Umbilical cord (tissue), 2 donors: ENCODE measurements at places on chromosomes 1 and 21.
A peak's percentile ranks its signal among the peaks of the same experiment; 100 is the strongest.

DNA sequence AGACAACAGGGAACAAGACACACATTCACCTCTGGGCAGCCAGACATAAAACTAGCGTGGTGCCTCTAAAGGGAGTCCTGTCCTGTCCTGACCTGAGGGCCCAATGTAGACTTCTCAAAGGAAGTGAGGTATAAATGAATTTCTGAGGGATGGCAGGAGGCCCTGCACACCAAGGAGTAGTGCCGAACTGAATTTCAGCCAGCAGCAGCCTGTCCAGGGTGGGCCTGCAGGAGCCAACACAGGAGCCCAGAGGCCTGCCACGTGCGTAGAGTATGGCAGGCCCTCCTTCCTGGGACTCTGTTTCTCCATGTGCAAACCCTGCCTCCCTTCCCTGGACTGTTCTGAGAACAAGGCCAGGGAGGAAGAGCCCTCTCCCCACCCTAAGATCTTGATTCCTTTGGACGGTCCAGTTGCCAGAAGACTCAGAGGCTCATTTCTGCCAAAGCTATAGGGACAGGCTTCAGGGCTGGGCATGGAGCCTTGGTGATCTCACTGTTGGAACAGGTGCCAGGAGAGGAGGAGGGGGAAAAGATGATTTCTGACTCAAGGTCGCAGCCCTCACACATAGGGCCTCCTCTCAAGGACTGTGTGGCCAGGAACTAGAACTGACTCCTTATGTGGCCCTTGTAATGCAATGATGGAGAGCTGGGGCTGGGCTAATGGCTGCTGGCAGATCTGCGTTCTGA is 1.8 kb upstream of the FABP3 start:
- peak; percentile 82 for DNase-seq

DNA sequence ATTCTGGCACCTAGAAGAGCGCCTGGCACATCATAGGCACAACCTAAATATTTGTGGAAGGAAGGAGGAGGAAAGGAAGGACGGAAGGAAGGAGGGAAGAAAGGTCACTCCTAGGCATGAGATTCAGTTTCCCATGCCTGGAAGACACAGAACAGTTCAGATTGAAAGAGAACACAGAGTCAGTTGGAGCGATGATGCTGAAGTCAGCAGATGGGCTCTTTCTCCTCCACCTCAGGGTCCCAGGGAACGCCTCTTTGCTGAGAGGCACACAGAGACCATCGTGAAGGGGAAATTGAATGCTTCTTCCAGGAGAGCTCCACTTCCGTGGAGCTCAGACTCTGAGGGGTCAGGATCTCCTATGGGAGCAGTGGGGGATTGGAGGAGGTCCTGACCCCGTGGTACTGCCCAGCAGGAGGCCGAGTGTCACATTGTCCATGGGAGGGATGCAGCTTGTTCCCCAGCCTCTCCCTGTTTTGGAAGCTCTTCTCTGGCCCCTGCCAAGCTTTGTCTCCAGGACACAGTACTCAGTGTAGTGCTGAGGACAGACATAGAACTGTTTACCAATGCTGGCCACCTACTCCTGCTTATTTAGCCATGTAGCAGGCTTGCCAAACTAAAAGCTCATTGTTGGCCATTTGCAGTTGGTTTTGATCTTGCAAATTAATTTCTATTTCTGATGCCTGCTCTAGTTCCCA is 2.4 kb downstream of the MYBPHL start:
- DNase-seq: no peak

DNA sequence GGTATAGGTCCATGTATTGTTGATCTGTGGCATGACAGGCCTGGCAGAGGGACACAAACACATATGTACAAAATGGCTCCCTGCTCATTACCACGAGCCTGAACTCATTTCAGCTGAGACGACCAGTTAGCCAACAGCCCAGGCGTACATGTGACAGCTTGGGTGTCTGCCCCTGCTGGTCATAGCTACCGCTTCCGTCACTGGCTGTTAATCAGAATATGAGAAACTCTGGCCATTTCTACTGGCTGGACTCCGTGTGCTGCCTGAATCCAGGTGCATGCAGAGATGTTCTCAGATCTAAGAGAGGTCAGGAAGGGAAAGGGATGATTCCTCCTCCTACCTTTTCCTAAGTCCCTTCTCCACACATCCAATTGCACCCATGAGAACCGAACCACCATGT is 144.5 kb downstream of the PBX1 start:
- DNase-seq: no peak

DNA sequence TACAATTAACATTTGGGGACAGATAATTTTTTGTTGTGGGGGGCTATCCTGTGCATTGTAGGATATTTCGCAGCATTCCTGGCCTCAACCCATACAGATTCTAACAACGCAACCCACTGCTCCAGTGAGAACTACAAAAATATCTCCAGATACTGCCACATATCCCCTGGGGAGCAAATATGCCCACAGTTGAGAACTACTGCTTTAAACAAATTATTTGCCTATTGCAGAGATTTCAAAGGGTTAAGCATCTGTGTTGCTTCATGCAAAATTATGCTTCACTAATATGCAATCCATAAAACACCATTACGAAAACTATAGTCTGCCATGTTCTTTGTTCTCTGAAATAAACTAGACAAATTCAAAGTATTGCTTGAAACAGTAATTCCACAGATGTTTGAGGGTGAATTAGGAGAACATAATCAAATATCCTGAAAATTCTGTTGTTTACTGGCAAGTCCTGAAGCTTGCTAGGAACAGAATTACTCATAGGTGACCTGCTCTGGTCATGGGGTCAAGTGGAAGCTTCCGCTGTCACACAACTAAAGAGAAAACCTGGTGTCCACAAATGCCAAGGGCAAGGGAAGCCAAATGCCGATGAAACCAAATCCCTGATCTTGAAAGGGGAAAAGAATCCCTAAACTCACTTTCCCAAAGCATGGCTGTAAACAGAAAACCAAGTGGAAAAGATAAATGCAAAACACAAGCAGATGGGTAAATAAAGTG is 149.4 kb downstream of the RERE start:
- DNase-seq: no peak

DNA sequence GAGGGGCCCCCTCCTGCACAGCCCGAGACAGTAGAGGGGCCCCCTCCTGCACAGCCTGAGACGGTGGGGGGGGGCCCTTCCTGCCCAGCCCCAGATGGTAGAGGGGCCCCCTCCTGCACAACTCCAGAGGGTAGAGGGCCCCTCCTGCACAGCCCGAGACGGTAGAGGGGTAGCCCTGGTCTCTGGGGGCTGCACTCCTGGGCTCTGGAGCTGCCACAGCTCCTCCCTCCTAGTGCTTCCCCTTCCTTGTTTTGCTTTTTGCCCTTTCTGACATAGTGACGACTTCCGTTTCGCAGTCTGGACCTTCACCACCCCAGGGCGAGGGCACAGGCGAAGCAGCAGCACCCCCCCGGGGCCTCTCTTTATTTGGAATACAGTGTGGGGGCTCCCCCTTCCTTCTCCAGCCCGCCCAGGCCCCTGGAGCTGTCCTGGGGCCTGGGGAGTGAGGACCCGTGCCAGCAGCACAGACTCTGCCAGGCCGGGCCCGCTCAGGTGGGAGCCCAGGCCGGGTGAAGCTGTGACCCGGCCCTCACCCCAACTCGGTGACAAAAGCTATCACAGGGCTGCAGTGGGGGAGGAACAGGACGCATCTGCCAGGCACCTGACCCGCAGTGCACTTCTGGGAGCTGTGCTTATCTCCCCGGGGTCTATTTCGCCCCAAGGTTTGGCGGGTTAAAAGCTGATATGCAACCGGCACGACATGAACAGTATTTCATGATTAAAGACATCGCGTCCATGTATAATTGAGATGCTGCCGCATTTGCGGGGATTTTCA is 1.1 kb upstream of the PRXL2B start:
- DNase-seq: peak; percentile 90

DNA sequence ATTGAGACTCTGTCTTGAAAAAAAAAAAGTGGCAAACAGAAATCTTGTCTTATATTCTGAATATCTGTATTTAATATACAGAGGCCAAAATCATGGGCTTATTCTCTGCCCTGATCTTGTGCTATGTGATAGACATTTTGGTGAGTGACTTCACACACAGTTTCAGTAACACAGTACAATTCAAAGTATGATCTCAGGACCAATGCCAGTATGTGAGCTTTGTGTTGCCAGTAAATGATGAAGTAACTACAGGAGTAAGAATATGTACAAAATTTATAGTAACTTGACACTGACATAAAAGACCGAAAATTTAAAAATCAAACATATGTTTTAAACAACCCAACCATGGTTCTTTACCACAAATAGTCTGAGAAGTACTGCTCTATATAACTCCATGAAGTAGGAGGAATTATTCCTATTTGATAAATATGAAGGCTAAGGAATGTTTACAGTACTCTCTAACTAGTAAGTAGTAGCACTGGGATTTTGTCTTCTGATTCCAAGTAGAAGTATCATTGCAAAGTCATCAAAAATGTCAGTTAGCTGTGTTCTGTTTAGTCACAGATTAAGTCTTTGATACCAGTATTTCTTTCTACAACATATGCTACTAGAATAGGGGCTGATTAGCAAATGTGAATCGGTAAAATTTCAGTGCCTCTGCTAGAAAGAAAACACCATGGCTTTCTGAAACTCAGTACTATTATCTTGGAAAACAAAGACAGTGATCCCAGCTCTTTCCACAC is 25.3 kb downstream of the DPH5 start:
- no peak for DNase-seq

GRCh38 chr1:206970446-206970845 is at the start of gene FCAMR:
Gene FCAMR, minus strand, starts transcription at chr1:206970460. Its CDS starts 335 bp downstream, at chr1:206970125.
- DNase-seq: no peak

DNA sequence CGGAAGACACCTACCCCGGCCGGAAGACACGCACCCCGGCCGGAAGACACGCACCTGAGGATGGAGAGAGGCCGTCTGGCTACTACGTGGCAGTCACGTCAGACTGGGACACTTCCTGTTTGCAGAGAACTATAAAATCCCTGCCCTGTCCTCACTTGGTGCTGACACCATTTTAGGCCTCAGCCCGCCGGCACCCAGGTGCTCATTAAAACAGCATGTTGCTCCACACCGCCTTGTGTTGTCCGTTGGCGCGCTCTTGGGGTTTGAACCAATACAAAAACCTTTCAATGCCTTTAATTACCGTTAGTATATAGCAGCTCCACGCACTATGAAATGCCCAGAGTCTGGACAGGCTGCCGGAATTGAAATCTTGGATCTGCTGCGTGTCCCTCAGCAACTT is 34.7 kb downstream of the VN1R5 start:
- DNase-seq: no peak

GRCh38 chr1:89905395-89906058 is 84.7 kb downstream of the LRRC8D start:
- DNase-seq: peak; percentile 25

DNA sequence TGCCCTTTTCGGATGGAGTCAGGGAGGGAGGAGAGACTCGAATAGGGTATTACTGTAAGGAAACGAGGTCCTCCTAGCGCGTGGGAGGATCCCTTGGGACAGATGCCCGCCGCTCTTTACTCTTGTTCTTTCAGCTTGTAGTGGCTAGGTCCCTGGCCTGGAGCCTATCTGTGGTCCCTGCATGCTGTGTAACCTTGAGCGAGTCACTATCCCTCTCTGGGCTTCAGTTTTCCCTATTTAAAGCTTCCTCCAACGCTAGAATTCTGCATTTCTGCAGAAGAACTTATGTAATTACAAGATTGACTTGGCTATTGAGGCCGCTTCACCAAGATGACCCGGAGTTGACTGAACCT is 744 bp downstream of the MIER1 start:
- DNase-seq: no peak

- DNase-seq: no peak
These were observed 245.3 kb downstream of the SLC45A1 start for GRCh38 chr1:8562881-8563865.

- no peak for DNase-seq
These were observed 34.5 kb upstream of the LBR start for GRCh38 chr1:225462429-225462713.

- peak; percentile 23 for DNase-seq
These were observed 5.8 kb downstream of the JMJD4 start for GRCh38 chr1:227729144-227729880.

- DNase-seq: no peak
These were observed 71.0 kb upstream of the CYP2J2 start for GRCh38 chr1:59997479-59998115.

- peak; percentile 48 for DNase-seq
These were observed 173.4 kb upstream of the RUNX1 start for GRCh38 chr21:35222541-35222941.

GRCh38 chr1:51727366-51727765 is 110.5 kb downstream of the OSBPL9 start:
- DNase-seq: no peak

GRCh38 chr1:110986407-110986891 is 22.7 kb upstream of the LRIF1 start:
- no peak for DNase-seq

DNA sequence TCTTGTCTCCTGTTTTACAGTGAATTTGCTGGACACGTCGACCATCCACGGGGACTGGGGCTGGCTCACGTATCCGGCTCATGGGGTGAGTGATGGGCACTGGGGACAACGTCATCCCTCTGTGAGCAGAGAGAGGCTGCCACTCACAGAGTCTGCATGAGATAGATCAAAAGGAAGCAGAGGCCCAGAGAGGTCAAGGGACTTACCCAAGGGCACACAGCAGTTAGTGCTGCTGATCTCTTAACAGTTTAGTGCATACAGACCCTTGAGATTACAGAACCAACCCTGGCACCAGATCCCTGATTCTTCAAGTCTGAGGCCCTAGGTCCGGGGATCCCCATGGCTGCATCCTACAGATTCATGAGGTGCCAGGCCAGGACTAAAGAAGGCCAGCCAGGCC is 6.0 kb downstream of the EPHA8 start:
- no peak for DNase-seq

- no peak for DNase-seq
These were observed 375.9 kb downstream of the PTBP2 start for GRCh38 chr1:97097404-97097925.

DNA sequence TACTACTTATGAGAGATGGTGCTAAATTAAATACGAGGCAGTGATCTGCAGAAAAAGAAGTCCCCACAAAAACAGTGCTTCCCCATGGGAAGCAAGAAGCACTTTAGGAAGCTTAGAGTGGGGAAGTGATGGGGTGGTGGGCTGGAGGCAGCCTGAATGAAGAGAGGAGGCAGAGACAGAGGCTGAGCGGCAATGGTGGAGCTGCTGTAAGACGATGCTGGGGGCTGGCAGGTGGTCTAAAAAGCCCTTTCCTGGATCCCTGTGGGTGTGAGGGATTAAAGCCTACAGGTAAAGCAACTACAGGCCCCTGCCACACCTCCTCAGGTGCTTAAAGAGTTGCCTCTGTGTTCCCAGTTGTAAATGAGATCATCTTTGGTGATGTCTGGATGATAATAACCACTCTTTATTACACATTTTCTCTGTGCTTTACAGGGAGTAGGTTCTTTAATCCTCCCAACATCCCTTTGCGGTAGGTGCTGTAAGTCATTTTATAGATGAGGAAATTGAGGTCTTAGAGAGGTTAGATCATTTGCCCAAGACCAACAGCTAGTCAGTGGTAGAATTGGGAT is 39.2 kb downstream of the CNN3 start:
- no peak for DNase-seq

GRCh38 chr1:24928689-24929397 is 1.2 kb downstream of the RUNX3 start:
- DNase-seq: no peak

GRCh38 chr1:42847721-42848460 is 1.5 kb downstream of the ZNF691 start:
- no peak for DNase-seq
